ENCODE measurements at places on chromosomes 4 and X. TPM values are rescaled to one million over a fixed set of nuclear protein-coding genes. Genes with fewer than 3 reads are reported as not detected.

The BMP3 gene
- total RNA-seq: 0.11 TPM

The CXorf51A gene
- total RNA-seq: not detected

The NKX1-1 gene
- not detected for total RNA-seq

- no peaks in the 10 kb centered on the region for H3K27me3 ChIP-seq
- H3K4me3 ChIP-seq: no peak overlapping the region
- H3K27ac ChIP-seq: no peak overlapping the region
- no peaks in the 10 kb centered on the region for H3K36me3 ChIP-seq
- no peaks in the 10 kb centered on the region for H3K4me1 ChIP-seq
Measured at GRCh38 chr4:95248720-95249425, 299.9 kb downstream of the UNC5C start.

DNA sequence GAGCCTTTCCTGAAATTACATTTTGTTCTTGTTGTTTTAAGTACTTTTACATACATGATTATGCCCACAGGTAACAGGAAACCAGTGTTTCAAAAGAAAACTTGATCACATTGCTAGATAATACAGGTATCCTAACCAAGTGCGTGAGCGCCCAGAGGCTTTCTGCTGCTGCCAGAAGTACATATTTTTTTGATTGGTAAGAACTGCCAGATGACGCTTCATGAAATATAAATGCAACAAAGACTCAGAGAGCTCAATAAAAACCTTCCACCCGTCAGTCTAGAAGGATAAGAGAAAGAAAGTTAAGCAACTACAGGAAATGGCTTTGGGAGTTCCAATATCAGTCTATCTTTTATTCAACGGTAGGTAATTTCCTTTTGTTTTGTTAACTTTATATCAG, at the start of gene EPGN:
EPGN (plus strand) TSS at position 256 of the 400 bp plus-strand sequence; CDS start at position 320, 64 bp downstream.
- no peaks in the 10 kb centered on the region for H3K4me1 ChIP-seq
- H3K27ac ChIP-seq: no peak within 1 kb of the TSS
- H3K36me3 ChIP-seq: no peaks in the 10 kb centered on the region
- no peaks in the 10 kb centered on the region for H3K27me3 ChIP-seq
- no peak within 1 kb of the TSS for H3K4me3 ChIP-seq
- DNase-seq: no peak

GRCh38 chrX:47179928-47180255, 13.7 kb upstream of the UBA1 start:
- DNase-seq: no peak
- H3K27me3 ChIP-seq: no peaks in the 10 kb centered on the region
- H3K4me1 ChIP-seq: no peaks in the 10 kb centered on the region
- no peak overlapping the region for H3K27ac ChIP-seq

DNA sequence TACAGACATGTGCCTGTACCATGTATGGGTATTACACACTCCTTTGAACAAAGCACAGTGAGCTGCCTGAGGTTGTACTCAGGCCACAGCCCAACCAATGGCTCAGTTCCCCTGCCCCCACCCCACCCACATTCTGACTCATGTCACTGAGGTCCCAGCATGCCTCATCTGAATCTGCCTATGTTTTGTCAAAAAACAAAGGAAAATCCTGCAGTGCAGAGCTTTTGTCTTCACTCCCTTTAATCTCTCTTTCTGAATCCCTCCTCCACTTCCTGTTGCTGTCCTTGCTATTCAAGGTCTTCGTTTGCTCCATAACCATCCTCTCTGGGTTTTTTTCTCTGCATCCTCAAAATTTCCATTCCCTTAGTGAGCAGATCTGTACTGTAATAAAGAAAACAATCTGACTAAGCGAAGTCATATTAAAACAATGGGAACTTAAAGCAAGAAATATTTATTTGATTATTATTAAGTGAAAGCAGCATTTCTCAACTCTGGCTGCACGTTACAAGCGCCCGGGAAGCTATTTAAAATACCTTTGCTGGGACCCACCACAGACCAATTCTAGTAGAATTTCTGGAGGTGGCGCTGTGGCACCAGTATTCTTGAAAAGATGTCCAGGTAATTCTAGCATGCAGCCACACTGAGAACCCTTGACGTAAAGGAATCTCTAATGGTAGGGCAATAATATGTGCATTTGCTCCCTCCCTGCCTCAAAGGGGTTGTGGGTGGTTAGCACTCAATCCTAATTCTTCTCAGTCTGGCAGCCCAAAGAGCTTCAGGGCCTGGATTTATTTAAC, 8.7 kb downstream of the GUCY2F start:
- peak overlapping the region; percentile 38 for H3K27ac ChIP-seq
- H3K4me1 ChIP-seq: no peaks in the 10 kb centered on the region
- H3K27me3 ChIP-seq: no peaks in the 10 kb centered on the region
- peak; percentile 89 for DNase-seq

Data from endodermal cell (in vitro differentiated cells).